ENCODE measurements at places on chromosomes 4 and X.

DNA sequence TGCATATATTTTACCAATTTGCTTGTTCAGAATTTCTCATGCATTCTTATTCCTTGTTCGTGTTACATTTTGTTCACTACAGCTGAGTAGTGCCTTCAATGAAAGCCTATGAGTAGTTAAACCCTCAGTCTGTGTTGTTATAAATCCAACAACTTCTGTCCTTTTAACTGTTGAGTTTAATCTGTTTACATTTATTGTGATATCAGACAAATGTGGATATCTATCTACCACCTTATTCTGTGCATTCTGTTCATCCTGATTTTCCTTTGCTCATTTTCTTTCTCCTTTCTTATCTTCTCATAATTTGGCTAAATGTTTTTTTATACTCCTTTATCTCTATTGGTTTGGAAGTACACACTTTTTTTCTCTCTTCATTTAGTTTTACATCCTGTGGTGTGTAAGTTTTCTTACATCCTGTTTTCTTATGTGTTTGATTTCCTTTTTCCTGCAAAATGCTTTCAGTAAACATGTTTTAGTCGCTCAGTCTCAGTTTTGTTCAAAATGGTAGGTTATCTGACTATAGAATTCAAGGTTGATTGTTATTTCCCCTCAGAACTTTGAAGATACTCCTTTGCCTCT is 54.2 kb downstream of the CASP6 start:
- no peak for DNase-seq

- DNase-seq = no peak
These were observed 233.4 kb downstream of the PABPC4L start for GRCh38 chr4:133968174-133968573.

- DNase-seq = no peak
These were observed 70.2 kb downstream of the CLDN22 start for GRCh38 chr4:183249854-183250253.

DNA sequence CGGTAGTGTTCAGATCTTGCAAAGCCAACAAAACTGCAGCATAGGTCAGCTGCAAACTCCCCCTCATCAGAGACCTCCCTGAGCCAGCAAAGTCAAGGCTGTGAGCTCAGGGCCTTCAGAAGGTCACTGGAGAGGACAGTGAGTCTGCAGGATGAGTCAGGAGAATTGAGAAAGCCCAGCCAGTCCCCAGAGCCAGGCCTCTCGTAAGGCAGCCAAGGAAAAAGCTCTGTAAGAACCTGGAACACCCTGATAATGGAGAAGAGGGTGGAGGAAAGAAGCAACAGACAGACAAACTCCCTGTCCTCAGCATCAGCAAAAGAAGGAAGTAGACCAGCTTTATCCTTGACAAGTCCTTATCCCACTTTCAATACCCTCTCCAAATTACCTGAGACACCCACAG is 33.0 kb downstream of the GRIA3 start:
- no peak for DNase-seq

DNA sequence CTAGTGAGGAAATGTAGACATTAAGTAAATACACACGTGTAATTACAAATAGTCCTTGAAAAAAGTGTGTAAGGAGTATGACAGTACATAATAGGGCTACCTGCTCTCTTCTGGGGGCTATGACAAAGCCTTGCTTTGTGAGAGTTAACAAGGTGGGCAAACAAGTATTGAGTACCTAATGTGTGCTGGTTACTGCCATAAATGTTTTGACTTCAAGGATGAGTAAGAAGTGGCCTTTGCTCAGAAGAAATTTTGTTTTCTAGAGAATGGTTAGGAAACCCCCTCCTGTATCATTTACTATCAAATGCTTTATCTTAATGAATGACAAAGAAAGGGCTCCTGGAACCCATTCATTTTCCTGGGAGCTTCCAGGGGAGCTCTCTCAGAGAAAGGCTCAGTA is 167.0 kb upstream of the CASK start:
- DNase-seq = no peak

DNA sequence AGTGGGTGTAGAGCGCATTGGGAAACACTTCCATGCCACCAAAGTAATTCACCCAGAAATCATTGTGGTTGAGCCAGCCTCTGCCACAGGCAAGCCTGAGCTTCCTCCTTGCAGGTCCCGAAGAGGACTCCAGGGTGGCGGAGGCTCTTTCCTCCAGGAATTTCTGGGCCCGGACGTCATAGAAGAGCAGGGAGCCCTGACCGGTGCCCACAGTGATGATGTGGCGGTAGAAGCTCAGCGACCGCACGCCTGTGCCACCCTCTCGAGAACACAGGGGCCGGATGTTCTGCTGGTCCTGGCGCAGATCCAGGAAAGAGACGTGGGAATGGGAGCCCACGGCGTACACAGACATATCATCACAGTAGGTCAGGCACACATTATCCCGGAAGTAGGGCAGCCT is 1.3 kb downstream of the DCAF12L1 start:
- DNase-seq = no peak

DNA sequence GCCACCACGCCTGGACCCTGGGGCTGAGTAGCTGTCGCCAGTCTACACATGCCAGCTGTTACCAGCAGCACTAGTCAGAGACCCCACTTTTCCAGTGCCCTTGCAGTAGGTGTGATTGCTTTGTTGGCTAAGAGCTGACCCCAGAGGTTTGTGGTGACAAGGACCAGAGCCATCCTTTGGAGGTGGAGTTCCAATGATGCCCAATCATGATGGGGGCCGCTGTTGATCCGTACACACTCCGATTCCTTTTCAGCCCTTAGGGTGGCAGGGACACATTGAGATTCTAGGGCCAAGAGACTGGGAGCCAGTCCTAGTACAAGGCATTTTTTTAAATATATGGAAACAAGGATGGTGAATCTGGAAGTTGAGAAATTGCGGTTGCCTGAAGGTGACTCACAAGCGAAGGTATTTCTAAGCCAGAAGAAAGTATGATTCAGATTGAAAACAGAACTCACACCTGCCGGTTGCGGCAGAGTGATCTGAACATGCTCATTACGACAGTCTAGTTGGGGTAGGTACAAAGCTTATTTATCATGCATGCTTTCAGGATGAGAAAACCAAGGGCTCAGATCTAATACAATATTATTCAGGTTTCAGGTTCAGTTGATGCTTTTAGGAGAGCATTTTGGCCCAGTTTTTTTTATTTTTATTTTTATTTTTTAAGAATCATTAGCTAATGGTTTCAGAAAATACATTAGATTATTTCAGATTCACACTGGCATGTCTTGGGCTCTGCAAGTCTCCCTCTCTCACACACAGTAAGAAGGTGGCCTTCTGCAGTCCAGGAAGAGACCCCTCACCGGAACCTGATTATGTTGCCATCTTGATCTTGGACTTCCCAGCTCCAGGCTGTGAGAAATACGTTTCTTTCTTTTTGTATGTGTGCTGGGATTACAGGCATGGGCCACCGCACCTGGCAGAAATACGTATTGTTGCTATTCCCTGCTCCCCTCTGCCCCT is 43.4 kb downstream of the SHROOM2 start:
- DNase-seq = no peak

DNA sequence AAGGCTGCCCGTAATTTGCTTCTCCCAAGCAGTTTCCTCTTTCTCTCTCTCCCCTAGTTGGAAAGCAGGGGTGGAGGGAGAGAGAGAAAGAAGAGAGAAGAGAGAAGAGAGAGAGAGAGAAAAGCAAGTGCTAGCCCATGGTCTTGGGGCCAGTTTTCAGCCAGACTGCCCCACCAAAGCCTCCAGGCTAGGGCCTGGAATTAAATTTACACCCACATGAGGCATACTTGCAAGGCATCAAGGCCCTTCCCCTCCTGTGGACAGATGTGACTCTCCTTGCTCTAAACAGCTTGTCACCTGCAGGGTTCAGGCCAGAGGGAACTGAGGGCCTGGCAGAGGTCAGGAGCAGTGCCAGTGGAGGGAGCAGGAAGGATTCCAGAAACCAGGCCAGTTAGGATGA is 1.7 kb upstream of the CXCR3 start:
- no peak for DNase-seq

DNA sequence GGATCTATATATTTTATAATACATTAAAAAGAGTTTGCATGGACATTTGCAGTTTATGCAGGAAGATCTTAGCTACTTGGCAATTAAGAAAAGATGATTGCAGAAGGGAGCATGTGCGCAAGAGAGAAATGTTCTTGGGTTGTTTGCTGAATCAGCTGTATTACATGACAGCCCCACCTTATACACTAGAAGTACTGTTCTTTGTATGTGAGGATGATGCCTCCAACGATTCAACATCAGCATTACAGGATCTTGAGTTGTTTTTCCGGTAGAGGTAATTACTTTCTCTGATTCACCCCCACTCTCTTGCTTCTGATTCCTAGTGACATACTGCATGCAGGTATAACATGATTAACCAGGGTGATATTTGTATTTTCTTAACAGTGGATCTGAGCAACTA is 140.8 kb downstream of the PCDH7 start:
- no peak for DNase-seq

DNA sequence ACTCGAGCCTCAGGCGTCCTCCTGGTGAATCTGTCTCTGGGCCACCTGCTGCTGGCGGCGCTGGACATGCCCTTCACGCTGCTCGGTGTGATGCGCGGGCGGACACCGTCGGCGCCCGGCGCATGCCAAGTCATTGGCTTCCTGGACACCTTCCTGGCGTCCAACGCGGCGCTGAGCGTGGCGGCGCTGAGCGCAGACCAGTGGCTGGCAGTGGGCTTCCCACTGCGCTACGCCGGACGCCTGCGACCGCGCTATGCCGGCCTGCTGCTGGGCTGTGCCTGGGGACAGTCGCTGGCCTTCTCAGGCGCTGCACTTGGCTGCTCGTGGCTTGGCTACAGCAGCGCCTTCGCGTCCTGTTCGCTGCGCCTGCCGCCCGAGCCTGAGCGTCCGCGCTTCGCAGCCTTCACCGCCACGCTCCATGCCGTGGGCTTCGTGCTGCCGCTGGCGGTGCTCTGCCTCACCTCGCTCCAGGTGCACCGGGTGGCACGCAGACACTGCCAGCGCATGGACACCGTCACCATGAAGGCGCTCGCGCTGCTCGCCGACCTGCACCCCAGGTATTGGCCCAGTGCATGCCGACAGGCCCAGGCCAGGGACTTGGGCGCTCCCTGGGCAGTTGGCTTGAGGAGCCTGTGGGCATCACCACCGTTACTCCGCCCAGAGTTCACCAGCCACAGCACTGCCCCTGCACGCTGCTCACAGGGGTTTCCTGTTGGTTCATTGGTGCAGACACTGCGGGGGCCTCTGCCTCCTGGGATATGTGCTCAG is 1.1 kb downstream of the GPR78 start:
- no peak for DNase-seq

GRCh38 chrX:42107495-42108488 is 184.4 kb upstream of the CASK start:
- DNase-seq = no peak

DNA sequence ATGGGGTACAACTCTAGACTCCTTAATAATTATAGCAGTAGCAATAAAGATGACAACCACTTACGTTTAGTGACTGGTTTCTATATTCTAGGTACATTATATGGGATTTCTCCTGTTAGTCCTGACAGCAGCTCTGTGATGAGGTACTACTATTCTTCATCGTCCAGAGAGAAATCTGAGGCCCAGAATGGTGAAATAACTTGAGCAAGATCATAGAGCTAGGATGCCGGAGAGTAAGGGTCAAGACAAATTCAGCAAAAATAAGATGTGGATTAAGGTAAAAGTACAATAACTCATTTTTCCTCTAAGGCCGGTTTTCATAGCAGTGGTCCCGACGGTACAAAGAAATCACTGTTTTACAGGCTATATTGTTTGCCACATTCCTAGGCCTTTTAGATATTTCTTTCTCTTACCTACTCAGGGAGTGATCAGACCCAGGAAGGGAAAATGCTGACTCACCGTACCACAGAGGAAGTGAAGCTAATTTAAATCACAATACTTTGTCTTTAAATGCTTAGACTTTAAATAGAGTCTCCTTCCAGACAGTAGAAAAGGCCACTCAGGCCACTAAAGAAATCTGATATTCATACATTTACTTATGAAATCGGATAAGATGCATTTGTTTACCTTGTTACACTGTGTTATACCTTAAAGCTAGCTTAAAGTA is 2023.0 kb upstream of the AGA start:
- DNase-seq = no peak

DNA sequence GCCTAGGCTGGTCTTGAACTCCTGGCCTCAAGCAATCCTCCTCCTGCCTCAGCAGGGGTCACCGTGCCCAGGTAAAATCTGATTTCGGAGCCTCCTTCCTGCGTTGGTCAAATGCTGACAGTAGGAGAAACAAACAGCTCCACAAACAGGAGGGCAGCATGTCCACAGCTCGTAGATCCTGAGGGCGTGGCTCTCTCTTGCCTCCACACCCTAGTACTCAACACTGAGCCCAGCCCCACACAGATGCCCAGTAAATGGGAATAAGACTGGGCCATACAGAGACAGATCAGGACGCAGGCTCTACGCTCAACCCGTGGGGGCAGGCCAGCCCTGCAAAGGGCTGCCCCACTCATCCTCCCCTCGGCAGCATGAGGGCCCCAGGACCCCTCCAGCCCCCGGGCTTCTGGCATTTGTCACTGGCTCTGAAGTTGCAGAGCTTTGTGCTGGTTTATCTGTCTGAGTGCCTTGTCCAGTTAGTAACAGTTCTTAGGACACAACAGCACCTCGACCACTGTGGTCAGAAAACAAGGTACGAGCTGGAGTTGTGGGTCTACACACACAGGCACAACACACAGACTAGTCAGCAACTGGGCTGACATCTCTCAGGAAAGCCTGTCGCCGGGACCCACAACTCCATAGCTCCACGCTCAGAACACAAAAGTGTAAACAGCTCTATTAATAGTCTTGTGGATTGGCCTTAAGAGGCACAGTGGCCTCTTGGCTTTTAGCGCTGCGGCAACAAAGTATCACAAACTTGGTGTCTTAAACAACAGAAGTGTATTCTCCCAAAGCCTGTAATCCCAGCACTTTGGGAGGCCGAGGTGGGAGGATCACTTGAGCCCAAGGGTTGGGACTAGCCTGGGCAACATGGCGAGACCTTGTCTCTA is 5.2 kb downstream of the TNIP2 start:
- no peak for DNase-seq

GRCh38 chr4:89270792-89271191 is 36.8 kb downstream of the GPRIN3 start:
- no peak for DNase-seq

- no peak for DNase-seq
These were observed 1016.0 kb downstream of the ARAP2 start for GRCh38 chr4:35228313-35228712.

DNA sequence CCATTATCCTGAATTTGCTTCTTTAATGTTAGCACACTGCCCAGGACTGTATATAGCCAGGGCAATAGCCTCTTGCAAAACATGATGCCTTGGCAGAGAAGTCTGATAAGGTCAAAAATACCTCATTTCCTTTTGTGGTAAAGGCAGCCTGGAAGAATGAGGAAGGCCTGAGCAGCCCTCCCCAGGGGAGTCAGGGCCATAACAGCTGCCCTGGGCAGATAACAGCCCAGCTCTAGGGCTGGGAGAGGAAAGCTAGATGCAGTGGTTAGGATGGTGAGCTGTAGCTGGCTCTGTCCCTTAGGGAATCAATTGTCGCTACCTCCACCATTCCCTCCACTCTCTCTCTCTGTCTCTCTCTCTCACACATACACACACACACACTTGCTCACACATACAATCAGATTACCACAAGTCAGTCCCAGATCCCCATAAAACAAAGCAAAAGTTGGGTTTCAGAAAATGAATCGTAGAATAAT is 29.2 kb downstream of the EFHC2 start:
- DNase-seq = no peak

GRCh38 chr4:114076899-114077570 is 97.6 kb upstream of the ARSJ start:
- no peak for DNase-seq

Measured in central memory CD8-positive, alpha-beta T cell (primary cell).